A549 (cell line): ENCODE measurements at places on chromosomes 4 and X. TPM values are rescaled to one million over a fixed set of nuclear protein-coding genes. Genes with fewer than 3 reads are reported as not detected.

DNA sequence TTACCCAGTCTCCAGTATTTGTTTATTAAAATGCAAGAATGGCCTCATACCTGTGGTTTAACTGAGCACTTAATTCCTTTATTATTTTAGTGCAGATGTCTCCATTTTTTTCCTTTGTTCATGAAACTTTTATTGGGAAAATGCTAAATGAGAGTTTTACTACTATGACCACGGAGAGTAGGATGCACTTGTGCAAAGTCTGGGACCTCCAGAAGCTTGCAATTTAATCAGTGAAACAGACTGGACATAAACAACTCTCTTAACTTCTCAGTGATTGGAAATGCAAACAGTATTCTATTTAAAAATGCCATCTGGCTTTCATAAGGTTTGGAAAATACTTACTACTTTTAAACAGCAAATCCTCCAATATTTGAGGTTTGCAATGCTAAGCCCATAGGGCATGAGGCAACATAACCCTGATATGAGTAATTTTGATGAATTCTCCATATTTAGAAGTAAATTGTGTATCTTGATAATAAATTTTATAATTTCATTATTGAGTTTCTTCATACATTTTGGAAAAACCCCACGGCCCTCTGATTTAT is 718.7 kb upstream of the MAGEB2 start:
- no peak for DNase-seq

- DNase-seq: no peak
Measured at GRCh38 chr4:151147000-151147399, 47.6 kb downstream of the RPS3A start.

DNA sequence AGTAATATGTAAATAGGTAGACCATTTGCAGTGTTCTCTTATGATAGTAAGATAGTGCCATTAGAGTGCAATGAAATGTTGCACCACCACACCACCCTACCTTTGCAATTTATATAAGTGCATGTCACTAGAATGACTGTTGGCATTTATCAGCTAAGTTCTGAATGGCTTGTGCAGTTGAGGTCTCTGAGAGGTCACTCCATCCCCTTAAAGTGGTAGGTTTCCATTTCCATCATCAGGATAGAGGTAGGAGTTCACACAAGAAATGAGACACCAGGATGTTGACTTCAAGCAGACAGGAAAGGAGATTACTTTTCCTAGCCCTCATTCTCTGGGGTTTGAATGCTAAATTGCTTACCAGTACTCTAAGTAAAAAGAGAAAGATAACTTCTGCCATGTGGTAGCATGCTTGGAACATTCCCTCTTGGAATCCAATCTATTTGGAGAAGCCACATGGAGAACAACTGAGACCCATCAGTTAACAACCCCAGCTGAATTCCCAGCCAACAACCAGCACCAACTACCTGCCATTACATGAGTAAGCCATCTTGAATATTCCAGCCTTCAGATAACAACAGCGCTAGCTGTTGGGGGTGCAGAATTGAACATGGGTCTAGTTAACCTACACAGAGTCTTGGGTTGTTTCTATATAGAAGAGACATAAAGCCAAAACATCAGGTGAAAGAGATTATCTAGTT is 6.7 kb upstream of the LRBA start:
- no peak for DNase-seq

- DNase-seq: no peak
Measured at GRCh38 chr4:3231471-3231870, 17.5 kb upstream of the MSANTD1 start.

DNA sequence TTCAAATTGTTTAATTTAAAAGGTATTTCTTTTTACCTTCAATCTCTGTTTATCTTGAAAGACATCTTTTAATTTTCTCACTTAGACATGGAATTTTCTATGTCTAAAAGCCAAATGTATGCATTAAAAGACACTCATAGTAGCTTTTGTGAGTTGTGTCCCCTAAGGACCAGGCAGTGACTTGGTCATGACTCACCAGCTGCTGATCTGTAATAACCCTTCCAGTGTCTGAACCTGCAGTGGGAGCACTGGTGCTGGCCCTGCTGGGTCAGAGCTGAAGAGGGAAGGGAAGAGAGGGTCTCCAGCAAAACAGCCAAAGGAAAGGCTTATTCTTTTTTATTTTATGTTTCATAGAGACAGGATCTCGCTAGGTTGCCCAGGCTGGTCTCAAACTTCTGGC is 31.1 kb upstream of the SH3D19 start:
- DNase-seq: no peak

DNA sequence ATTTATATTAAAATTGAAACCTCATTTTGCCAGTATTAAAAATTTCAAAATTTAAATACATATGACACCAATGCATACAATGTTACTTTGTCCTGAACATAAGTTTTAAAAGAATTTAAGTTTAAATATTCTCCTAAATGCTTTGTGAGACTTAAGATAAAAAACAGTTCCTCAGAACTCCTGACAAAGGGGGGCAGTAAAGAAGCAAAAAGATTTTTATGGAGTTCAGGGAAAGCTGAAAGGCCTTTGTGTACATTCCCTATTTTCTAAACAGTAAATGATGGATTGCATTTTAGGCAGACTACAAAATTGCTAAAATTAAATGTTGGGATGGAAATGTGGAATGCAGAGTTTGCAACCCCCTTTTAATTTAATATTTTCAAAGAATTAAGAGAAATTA is 81.7 kb downstream of the SNCA start:
- DNase-seq: no peak

DNA sequence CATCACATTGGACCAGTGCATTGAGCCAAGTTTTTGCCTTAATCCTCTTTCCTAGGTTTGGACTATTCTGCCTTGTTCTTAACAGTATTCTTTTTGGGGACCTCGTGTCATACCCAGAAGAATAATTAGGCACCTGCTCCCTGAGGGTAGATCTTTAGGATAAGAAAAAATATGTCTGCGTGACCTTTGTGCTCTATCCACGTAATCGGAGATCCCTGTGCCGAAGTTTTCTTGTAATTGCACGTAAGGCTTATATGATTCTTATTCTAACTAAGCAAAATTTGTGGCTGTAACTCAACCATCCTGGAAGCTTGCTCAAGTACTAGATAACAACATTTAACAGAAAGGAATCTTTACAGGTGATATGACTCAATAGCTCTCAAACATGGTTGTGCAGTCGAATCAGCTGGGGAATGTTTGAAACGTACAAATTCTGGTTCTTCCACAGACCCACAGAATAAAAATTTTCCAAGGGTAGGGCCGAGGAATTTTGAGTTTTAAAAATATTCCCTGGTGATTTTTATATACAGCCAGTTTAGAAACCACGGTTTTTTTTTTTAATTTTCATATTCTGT is 344.3 kb downstream of the GBA3 start:
- no peak for DNase-seq

DNA sequence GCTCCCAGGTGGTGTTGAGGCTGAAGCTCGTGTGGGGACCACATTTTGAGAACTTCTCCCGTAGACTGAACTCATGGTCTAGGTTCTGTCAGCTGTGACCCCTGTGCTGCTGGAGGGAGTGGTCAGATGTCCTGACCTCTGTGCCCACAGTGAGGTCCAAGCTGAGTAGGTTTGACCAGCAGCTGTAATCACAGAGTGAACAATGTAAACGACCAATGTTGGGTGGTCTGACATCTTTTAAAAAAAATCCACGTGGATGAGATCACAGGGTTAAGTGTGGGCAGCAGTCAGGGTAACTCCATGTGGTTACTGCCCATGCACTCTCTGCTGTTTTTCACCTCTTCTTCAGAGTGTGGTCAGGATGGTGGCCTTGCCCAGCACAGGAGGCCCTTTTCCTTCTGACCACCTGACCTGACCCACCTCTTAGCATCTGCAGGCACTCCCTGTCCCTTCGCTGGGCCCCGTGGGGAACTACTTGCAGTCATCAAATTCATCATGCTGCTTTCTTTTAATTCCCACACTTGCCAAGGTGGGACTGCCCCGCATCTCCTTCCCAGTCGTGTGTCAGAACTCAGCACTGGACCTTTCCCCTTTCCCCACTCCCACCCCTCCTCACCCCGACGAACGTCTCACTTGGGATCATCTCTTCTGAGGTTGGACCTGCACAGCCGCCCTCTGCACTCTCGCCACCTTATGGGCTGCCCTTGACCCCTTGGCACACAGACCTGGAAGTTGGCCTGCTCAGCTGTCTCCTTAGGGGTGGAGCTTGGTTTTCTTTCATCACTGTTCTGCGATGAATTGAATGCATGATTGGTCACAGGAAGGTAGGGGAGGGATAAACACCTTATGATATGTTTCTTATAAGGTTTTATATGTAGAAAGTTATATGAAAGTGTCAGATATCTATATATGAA is 120.1 kb downstream of the PTTG2 start:
- DNase-seq: no peak

Gene CAPN6
- not detected in 3 replicates for polyA plus RNA-seq

Gene BEX5
- polyA plus RNA-seq: not detected in 3 replicates

Gene SLC10A4
- 4.3 to 5.6 TPM (median 5.0 TPM) in 3 replicates for polyA plus RNA-seq
